AG08396 (cell line): ENCODE measurements at places on chromosomes 7 and 10.
A peak's percentile ranks its signal among the peaks of the same experiment; 100 is the strongest.

GRCh38 chr10:4847561-4848355 lies 21.8 kb downstream of the AKR1E2 start:
- peak; percentile 74 for DNase-seq

DNA sequence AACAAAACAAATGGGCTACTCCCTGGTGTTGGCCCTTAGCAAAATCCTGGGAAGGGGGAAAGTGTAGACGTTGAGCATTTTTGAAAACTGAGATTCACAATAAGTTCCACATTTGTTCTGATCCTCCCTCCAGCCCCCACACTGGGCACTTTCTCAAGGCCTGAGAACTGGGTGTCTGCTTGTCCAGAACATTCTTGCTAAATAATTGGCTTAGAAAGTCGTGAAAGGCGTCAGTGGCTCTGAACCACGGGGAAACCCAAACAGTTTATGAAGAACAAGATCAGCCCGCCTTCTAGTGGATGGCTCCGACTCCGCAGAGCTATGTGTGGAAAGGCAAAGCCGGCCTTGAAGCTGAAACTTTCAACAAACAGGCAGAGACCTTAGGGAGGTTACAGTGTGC lies 370.1 kb downstream of the PRPF18 start:
- DNase-seq: peak; percentile 65

DNA sequence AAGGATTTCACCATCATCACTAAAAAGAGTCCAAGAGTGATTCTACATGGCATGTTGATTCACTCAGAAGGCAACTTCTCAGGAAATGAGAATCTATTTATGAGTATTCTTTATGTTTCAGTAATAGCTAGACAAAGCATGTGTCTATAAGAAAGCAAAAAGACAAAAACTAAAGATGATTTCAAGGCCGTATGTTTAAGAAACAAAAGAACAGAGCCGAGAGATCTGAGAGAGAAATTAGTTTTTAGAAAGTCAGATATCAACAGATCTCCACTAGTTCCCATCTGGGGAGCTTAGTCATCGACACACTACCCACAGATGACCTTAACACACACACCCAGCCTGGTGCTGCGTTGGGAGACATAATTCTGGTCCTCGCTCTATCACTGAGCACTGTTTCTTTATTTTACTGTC lies 21.0 kb downstream of the PIP4K2A start:
- peak; percentile 38 for DNase-seq

DNA sequence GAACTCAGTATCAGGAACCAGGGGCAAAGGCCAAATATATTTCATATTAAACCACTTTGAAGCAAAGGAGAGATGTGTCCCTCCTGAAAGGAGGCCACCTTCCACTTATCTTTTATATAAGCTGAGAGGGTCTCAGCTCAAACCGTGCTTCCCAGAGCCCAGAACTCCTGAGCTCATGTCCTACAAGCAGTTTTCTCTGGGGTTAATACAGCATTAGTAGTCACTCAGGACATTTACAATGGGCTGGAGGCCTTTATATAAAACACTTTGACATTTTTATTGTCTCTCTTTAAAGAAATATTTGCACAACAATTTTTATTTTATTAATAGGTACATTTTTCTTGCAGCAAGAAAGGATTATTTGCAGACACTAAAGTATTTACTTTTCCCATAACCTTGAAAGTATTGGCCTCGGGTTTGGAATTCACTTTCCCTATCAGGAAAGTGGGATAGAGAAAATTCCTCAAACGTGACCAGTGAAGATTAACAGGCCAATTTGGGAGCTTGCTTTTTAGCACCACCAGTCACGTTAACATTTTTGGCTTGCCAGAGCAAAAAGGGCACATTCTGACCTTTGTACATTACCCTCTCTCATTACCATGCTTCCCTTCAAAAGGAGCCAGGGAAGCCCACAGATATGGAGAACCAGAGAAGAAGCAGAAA lies 464.9 kb upstream of the NRP1 start:
- no peak for DNase-seq

- no peak for DNase-seq
These were observed 1086.9 kb downstream of the XPNPEP1 start for GRCh38 chr10:108836362-108836761.

DNA sequence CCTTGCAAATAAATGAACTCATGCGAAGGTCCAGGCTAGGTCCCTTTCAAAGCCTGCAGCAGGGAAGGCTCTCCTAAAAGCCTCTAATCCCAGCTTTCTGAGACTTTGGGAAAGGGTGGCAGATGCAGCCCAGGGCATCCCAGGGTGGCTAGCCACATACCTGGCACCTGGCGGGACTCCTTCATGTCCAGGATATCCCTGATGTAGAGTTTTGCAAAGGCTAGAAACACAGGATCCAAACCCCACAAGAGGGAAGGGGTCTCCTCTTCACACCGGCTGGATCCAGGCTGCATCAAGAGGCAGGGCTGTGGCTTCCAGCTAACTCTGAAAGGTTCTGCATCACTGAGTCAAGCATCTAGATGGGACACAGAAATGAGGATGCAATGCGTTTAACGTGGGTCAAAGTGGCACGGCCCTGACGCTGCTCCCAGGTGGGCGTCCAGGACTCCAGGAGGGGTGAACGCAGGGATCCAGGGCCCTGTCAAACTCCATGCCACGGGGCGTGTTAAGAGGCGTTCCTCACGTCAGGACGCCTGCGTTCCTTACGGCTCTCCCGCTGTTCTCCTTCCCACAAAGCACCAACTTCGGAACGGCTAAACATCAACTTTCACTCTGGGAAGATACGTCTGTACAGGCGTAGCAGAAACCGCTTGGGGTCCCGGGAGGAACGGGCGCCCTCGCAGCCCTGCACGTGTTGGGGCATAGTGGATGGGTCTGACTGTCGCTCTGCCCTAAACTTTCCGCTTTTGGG lies 507 bp downstream of the STN1 start:
- peak; percentile 30 for DNase-seq

DNA sequence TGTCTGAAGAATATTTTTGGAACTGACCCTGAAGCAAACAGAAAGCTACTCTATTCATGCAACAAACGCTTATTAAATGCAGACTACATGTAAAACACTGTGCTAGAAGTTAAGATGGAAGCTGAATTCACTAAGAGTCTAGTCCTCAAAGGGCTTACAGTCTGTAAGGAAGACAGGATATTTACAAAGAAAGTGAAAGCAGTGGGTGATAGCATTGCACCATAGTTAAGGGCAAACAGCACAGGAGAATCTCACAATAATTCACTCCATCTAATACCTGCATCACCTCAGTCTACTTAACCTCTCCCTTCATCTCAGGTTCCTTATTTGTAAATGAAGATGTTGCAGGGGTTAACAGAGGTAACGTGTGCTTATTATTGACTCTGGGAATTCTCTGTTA lies 360.0 kb upstream of the AOAH start:
- DNase-seq: no peak

- DNase-seq: no peak
These were observed 775.3 kb upstream of the POM121L12 start for GRCh38 chr7:52260046-52260665.
